ENCODE measurements at places on chromosomes 7 and 10.

DNA sequence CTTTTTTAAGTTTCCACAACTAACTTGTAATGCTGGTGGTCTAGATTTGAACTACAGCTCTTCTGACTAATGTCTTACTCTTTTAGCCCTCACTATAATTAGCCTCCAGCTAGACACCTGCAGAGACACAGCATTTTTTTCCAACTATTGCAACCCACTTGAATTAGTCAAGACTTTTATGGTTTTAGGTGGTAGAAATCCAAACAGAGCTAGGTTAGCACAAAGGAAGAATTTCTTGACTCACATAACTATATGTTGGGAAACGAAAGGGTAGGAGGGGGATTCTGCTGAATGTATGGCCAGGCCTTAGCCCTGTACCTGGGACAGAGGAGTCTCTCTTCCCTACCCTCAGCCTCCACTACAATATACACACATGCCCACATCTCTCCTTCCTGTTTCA lies 586.1 kb downstream of the INHBA start:
- DNase-seq, result no peak

- no peak for DNase-seq
Measured at GRCh38 chr7:140607441-140607989, 33.1 kb downstream of the DENND2A start.

- DNase-seq, result no peak
Measured at GRCh38 chr10:93420091-93420490, 62.0 kb downstream of the MYOF start.

DNA sequence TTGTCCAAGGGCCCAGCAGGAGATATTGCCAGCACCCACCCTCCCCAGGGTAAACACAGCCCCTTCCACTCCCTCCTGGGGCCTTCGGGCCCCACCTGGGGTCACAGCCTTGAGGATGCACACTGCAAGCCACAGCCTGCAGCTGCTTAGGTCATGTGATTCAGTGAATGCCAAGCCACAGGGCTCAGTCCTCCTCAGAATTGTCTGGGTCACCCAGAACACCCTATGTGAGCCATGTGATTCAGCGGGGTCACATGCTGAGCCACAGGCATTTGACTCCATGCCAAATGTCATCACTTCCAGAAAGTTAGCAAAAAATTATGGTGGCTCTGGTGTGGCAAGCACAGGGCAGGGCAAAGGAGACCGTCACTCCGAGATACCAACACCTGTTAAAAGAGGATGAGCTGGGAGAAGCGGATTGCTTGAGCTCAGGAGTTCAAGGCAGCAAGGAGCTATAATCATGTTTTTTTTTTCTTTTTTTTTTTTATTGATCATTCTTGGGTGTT lies 17.2 kb upstream of the PSAP start:
- DNase-seq, result no peak

- DNase-seq, result no peak
Measured at GRCh38 chr10:60446851-60447250, 57.2 kb upstream of the ANK3 start.

- DNase-seq, result no peak
Measured at GRCh38 chr10:44979281-44980191, 927 bp upstream of the DEPP1 start.

GRCh38 chr10:118543714-118544400 lies 51.6 kb downstream of the PRLHR start:
- no peak for DNase-seq
